ENCODE measurements at places on chromosomes 16 and 17. TPM values are rescaled to one million over a fixed set of nuclear protein-coding genes. Genes with fewer than 3 reads are reported as not detected.

DNA sequence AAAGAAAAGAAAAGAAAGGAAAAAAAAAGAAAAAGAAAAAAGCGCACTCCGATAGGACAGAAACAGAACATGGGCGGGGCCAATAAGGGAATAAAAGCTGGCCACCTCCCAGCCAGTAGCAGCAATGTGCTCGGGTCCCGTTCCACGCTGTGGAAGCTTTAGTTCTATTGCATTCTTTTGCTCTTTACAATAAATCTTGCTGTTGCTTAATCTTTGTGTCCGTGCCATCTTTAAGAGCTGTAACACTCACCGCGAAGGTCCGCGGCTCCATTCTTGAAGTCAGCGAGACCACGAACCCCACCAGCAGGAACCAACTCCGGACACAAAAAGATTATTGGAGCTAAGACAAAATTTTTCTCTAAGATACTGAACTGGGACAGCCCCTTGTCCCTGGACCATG, 3.1 kb upstream of the ARL5C start:
- no peak for DNase-seq

DNA sequence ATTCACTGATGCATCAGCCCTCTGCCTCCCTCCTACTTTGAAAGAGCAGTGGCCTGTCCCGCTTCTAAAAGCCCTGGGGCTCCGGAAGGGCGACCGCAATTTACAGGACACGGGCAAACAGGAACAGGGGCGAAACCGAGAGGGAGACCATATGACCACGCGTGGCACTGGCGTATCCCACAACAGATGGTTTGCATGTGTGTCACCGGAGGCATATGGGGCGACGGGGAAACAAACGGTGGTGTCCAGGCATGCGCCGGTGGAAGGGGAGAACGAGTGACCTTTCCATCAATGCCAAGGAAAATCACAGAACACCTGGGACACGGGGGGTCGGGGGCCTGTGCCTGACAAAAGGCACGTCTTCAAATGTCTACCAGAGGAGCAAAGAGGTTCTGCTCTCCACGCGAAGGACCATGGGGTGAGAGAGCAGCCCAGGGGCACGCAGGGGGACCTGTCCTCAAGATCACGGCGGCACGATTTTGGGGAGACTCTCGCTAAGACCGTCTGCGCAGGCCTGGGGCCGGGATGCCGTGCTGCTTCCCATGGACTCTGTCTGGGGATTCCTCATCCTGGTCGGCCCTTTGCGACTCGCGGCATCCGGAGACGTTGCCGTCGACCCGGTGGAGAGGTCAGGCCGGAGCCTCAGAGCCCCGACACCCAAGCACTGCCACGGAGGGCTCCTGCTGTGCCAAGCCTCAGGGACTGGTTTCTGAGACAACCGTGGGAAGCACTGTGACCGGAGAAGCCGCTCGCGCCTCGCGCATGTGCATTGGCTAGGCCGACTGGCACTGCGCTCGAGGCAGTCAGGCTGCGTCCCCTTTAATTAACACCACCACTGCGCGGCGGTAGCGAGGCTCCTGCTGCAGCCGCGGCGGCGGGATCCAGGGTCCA, 12.8 kb upstream of the KCNJ18 start:
- DNase-seq, result no peak

PKMYT1 gene
- 11.0 TPM for total RNA-seq

GRCh38 chr16:15644267-15644961, 1.5 kb upstream of the MARF1 start:
- DNase-seq, result peak; percentile 66

DNA sequence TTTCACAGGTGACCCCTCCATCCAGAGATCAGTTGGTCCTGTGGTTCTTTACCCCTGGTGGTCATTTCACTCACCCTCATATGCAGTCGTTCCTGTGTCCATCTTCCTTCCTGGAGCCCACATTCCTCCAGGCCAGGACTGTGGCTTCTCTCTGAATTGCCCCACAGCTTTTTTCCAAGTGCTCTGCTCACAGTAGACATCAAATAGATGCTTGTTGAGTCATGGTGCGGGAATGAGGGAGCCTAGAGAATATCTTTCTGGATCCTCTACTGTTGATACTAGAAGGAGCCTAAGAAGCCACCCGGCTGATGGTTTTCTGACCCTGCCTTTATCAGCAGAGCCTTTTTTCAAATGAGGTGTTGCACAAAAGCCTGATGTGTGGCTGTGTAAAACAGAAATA, 10.4 kb downstream of the USB1 start:
- peak; percentile 72 for DNase-seq
